GM12864 (cell line): ENCODE measurements at places on chromosomes 2 and 18.

GRCh38 chr2:208929894-208930427 is 493.9 kb upstream of the MAP2 start:
- DNase-seq, result no peak

GRCh38 chr2:74845991-74846390 is 12.1 kb downstream of the HK2 start:
- DNase-seq, result no peak

- DNase-seq, result no peak
Observed at GRCh38 chr2:215611609-215612386, 175.9 kb upstream of the FN1 start.

DNA sequence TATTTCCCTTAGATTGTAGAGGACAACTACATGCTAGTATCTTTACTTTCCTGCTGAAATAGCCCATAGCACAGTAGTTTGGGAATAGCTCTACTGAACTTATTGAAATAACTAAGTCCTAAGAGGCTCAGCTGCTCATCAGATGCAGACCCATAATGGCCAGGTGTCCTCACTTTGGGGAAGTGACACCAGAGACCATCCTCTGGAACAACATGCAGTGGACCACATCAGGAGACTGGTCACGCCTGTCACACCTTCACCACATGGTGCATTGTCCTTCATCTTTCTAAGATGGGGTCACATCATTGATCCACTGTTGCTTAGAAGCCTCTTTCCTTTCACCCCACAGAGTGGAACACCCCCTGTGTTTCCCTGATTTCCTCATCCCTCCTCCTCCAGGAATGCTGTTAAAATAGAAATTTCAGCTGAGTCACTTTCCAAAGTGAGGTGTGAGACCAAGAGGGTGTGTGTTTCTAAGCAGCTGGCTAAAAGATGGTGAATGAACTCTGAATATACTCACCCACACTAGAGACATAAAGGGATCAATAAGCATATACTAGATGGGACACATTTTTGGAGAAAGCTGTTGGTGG is 215.2 kb upstream of the LRRTM1 start:
- DNase-seq, result no peak

DNA sequence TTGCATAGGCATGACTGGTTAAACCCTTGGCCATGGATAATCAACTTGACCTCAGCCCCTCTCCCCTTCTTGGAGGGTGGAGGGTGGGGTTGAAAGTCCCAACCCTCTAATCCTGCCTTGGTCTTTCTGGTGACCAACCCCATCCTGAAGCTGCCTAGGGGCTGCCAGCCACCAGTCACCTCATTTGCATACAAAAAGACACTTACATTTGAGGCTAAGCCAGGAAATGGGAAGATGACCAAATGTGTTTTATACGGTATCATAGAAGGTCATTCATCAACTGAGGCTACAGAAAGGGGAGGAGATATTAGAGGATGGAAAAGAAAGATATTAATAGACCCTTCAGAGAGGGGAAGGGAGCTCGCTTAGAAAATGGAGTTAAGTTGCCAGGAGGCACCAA is 96.8 kb downstream of the NCK2 start:
- DNase-seq, result no peak

DNA sequence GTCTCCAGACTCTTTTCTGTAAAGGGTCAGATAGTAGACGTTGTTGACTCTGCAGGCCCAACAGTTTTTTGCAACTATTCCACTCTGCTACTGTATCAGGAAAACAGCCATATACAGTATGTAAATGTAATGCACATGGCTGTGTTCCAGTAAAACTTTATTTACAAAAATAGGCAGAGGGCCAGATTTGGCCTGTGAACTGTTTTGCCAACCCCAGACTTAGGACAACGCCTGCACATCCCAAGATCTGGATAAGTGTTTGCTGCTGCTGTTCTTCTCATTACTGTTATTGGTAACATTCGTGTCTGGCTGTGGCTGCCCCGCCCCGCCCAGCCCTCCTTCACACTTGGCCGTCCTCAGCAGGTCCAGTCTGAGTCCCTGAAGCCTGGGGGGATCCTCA is 94.6 kb upstream of the MCFD2 start:
- no peak for DNase-seq

- no peak for DNase-seq
Observed at GRCh38 chr2:235868224-235868623, 300.0 kb downstream of the GBX2 start.
